ENCODE measurements at places on chromosomes 6 and 20. TPM values are rescaled to one million over a fixed set of nuclear protein-coding genes. Genes with fewer than 3 reads are reported as not detected.

Gene TSBP1
- not detected for total RNA-seq

Gene OR12D3
- total RNA-seq, result not detected

Gene WFDC10A
- total RNA-seq, result not detected

Gene PHACTR2
- 44.7 TPM for total RNA-seq

Gene BEND6
- 8.3 TPM for total RNA-seq

Gene KCNQ5
- 0.43 TPM for total RNA-seq

Gene RANBP9
- total RNA-seq, result 42.1 TPM

Gene CD24
- 95.1 TPM for total RNA-seq

Gene RBPJL
- total RNA-seq, result not detected

Measured in astrocyte (in vitro differentiated cells and primary cell).